Thymus (tissue), 14 donors: ENCODE measurements at places on chromosomes 3 and 15.

- DNase-seq = no peak
Measured at GRCh38 chr3:71989165-71989564, 204.2 kb upstream of the PROK2 start.

GRCh38 chr3:95177096-95177495, 1114.2 kb downstream of the NSUN3 start:
- no peak for DNase-seq

GRCh38 chr15:73951601-73952000, 25.3 kb downstream of the LOXL1 start:
- DNase-seq = no peak

GRCh38 chr3:113495035-113495434, 19.9 kb downstream of the SPICE1 start:
- no peak for DNase-seq

- no peak for DNase-seq
Measured at GRCh38 chr3:25584011-25584789, 80.5 kb downstream of the TOP2B start.

DNA sequence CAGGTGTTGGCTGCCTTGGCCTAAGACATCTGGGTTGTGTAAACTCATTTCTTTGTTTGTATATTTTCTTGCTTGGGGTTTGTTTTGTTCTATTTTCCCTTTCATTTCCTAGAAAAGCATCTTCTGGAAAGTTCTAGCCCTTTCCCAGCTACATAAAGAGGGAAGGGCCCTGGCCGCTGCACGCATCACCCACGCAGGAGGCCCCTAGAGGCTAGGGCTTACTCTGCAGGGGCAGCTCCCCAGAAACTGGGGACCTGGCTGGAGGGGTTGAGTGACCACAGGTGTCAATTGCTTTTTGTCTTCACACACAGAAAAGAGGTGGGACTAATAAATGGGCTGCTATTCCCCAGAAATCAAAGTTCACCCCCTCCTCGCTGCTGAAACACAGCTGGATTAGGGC, 52.6 kb downstream of the PDIA5 start:
- no peak for DNase-seq

GRCh38 chr3:69410301-69410700, 24.4 kb upstream of the FRMD4B start:
- DNase-seq = peak; percentile 91

DNA sequence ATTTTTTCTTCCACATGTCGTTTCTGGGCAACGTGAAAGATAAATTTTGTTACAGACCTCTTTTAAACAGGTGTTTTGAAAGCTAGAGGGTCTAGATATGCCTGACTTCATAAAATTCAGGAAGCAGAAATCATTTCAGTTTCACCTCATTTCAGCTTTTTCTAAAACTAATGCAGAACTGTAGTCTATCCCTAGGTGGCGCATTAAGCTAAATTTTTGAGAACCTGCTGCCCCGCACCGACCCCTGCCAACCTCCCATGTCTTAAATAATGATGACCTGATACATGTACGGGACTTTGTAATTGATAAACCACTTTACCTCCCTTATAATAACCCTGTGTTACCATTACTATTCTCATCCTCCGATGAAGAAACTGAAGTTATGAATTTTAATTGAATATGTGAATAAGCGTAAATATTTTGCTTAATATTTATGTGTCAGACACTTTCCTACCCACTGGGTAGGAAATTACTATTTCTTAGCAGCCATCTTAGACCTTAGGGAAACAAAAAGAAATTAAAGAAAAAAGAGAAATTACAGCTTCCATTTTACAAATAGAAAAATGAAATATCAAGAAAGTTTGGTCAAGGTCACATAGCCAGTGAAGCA, 78.7 kb upstream of the GCNT3 start:
- peak; percentile 10 for DNase-seq

GRCh38 chr3:186012137-186012536, 74.3 kb upstream of the TRA2B start:
- DNase-seq = no peak

DNA sequence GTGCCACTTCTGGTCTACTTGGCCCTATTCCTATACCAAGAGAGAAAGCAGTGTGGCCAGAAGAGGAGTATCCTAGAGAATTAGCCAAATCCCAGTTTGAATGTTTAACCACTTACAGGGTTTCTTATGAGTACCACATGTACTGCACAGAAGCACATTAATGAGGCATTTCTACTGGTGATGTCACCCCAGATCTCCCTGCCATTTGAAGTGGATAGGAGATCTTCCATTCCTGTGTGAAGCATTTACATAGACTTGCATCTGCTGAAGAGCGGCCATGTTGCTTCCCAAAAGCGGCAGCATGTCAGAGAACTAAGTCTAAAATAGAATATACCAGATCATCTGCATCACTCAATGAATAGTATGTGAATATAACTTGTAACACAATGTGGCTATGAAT, 108.4 kb upstream of the TUSC7 start:
- no peak for DNase-seq

DNA sequence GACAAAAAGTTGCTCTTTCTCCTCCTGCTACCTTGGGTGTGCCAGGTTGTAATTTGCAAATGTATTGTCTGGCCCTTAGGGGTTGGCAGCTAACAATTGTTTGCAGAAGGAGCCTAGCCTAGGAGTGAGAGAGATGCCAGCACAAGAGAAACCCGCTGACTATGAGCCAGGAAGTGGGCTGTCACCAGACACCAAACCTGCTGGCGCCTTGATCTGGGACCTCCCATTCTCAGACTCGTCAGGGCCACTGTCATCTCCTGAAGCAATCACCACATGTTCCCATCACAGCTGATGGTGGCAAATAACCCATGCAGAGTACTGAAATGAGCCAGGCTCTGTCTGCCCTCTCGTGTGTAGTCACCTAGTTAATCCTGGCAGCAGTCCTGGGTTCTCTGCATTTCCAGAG, 406.4 kb upstream of the NPAP1 start:
- DNase-seq = no peak

- DNase-seq = no peak
Measured at GRCh38 chr3:66041116-66041515, 2.4 kb upstream of the MAGI1 start.
